Activated T-helper 1 cell treated with anti-CD3 and anti-CD28 coated beads, Interleukin-12 subunit alpha, Interleukin-12 subunit beta, Interleukin-2, Interleukin-4 antibody, amounts not matched to agents 30 ng/mL and 10 ng/mL and 1 ng/mL, durations not matched to agents 14 hours and 24 hours and 36 hours (primary cell): ENCODE measurements at places on chromosomes 6 and 20. TPM values are rescaled to one million over a fixed set of nuclear protein-coding genes. Genes with fewer than 3 reads are reported as not detected.

GRCh38 chr6:136396908-136397307, 107.3 kb upstream of the BCLAF1 start:
- DNase-seq: no peak
- no peaks in the 10 kb centered on the region for H3K36me3 ChIP-seq
- no peak overlapping the region for H3K27ac ChIP-seq
- no peaks in the 10 kb centered on the region for H3K4me1 ChIP-seq
- no peak overlapping the region for H3K4me3 ChIP-seq

GRCh38 chr6:36075656-36076055, 48.0 kb downstream of the MAPK14 start:
- no peak for DNase-seq
- H3K27me3 ChIP-seq: no peaks in the 10 kb centered on the region
- H3K4me1 ChIP-seq: peaks cover 9% of the 10 kb centered on the region
- peaks cover 32% of the 10 kb centered on the region for H3K36me3 ChIP-seq
- H3K27ac ChIP-seq: no peak overlapping the region

GRCh38 chr6:40762981-40763380, 175.8 kb upstream of the LRFN2 start:
- H3K36me3 ChIP-seq: no peaks in the 10 kb centered on the region
- no peak overlapping the region for H3K4me3 ChIP-seq
- H3K27ac ChIP-seq: no peak overlapping the region
- H3K4me1 ChIP-seq: no peaks in the 10 kb centered on the region

- DNase-seq: no peak
- H3K27me3 ChIP-seq: peaks cover 2% of the 10 kb centered on the region
- H3K4me1 ChIP-seq: peaks cover 70% of the 10 kb centered on the region
- peaks cover 7% of the 10 kb centered on the region for H3K36me3 ChIP-seq
Measured at GRCh38 chr6:105487040-105487790, 84.3 kb upstream of the PREP start.

DNA sequence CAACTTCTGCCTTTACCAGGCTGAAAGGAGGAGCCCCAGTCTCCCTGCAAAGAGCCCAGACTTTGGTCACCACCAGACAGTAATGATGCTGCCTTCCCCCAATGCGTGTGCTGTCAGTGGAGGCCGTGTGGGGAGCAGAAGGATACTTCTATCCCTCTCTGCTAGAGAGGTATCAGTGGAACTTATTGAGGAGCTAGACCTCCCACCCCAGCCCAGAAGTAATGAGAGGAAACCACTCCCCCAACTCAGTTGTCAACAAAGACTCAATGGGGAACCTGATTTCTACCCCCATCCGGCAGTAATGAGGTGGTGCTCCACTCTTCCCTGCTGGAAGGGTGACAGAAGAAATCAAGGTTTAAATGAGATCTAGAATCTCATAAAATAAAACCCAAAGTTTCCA, 4.4 kb upstream of the WFDC8 start:
- H3K4me3 ChIP-seq: no peak overlapping the region
- H3K36me3 ChIP-seq: no peaks in the 10 kb centered on the region
- H3K4me1 ChIP-seq: no peaks in the 10 kb centered on the region
- H3K27ac ChIP-seq: no peak overlapping the region
- DNase-seq: no peak

DNA sequence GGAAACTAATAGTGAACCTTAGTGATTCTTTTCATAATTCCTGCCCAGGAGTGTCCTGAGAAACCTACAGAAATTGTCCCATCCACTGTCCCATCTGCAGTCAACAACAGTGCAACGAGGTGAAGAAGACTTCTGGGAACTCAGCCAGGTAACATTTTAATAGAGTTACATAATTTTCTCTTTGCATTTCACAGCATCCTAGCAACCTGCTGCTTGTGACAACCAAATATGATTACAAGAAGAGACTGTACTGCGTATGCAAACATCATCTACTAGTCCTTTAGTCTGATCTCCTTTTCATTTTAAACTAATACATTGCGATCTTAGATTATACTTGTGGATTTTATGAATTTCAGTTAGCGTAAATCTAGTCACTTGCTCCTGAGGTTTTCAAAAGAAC, 951.6 kb downstream of the TFAP2A start:
- H3K36me3 ChIP-seq: no peaks in the 10 kb centered on the region
- no peak overlapping the region for H3K27ac ChIP-seq
- H3K4me3 ChIP-seq: no peak overlapping the region
- no peak for DNase-seq

DNA sequence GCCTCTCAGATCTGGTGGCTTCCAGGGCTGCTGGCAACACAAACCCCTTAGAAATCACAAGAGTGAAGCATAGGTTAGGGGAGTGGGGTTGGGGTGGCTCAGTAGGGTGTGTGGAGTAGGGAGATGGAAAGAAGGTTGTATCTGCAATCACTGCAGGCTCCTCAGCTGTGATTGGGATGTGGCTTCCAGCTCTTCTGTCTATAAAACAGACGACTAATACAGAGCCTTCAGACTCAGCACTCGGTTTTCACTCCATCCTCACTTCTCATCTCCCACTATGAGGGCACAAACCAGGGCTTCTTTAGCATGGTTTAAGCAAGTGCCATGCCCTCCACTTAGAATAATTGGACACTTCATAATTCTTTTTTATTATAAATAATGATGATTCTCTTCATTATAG, 46.4 kb upstream of the CAP2 start:
- no peak overlapping the region for H3K27ac ChIP-seq
- H3K4me3 ChIP-seq: no peak overlapping the region
- H3K4me1 ChIP-seq: no peaks in the 10 kb centered on the region

The TRIM15 gene
- 0.39 and 0.59 TPM in 2 replicates for total RNA-seq

DNA sequence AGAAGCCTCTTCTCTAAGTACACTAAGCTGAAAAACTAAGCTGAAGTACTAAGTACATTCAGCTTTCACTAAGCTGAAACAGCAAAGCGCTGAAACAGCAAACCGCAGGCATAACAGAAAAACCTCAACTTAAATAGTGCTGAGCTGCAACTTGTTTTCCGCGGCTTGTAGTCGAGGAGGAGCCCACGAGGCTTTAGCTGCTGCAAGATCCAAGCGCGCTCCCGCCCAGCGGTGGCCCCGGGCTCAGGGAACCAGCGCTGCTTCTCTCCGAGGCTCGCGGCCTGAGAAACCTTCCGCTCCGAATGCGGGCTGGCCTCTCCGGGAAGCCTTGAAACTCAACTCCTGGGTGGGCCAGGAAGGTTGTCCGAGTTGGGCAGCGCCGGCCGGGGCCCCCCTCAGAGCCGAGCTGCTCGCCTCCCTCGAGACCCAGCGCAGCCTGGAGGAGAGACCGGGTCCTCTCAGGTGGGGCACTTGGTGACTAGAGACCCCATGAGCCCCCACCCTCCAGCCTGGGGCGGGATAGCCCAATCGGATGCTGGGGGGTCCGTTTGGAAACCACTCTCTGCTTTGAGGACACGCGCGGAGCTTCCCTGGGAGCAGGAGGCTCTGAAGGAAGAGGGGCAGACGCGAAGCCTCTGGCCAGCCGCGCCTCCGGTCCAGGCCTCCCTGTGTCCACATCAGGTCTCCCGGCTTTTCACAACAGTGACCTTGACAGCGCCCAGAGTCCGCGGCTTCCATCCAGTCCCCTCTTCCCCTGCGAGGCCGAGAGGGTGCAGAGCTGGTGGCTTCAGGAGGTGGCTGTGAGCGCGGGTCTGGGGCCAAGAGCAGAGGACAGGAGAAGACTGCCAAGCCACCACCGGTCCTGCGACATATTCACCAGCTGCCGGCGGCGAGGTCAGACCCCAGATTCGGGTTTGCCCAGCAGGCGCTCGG, 38.1 kb upstream of the HLA-E start:
- H3K4me1 ChIP-seq: peaks cover 24% of the 10 kb centered on the region
- peak overlapping the region; percentile 50 for H3K4me3 ChIP-seq
- H3K27ac ChIP-seq: no peak overlapping the region
- peak; percentile 65 for DNase-seq
- H3K36me3 ChIP-seq: no peaks in the 10 kb centered on the region

DNA sequence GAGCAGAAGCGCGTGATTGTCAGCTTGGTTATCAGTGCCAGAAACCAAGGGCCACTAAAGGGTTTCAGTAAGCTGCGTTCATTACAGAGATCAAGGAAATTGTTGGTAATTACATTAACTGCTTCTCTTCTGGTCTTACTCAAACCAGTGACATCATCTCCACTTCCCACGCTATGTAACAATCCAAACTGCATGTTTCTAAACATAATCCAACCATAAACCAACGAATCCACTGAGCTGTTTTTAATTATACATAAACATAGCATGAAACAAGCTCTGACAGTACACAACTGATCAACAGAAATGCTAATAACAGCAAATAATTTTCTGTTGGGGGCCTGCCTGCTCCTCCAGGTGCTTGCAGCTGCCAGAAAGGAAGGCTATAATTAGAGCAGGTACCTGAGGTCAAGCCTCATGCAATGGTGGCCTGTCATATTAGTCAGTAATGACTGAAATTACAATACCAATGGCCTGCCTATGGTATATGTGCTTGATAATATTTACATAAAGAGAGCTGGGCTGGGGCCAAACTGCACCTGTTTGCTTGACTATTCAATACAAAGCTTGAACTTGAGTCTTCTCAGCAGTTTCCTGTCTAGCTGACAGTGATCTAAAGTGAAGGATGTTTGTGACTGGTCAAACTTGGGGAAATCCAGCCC, 40.1 kb downstream of the ILRUN start:
- peaks cover 41% of the 10 kb centered on the region for H3K4me1 ChIP-seq
- H3K36me3 ChIP-seq: peaks cover 12% of the 10 kb centered on the region
- no peak for DNase-seq
- no peaks in the 10 kb centered on the region for H3K27me3 ChIP-seq
- peak overlapping the region; percentile 97 for H3K27ac ChIP-seq
